Subcutaneous adipose tissue (tissue), 4 donors: ENCODE measurements at places on chromosomes 1 and 21. TPM values are rescaled to one million over a fixed set of nuclear protein-coding genes. Genes with fewer than 3 reads are reported as not detected.

The CELA2B gene
- total RNA-seq = not detected

The UBE2G2 gene
- 144 TPM for total RNA-seq

The AGMAT gene
- total RNA-seq = not detected

The NTNG1 gene
- not detected for total RNA-seq

The STK40 gene
- total RNA-seq = 27.3 TPM

The OR2T3 gene
- not detected for total RNA-seq

The ASPM gene
- total RNA-seq = 0.57 TPM

The LDLRAD1 gene
- not detected for total RNA-seq

The KCND3 gene
- total RNA-seq = 4.8 TPM
